ENCODE measurements at places on chromosomes 13 and 19. TPM values are rescaled to one million over a fixed set of nuclear protein-coding genes. Genes with fewer than 3 reads are reported as not detected.

CRX gene
- total RNA-seq = not detected

LILRA1 gene
- total RNA-seq = not detected

KLK12 gene
- not detected for total RNA-seq

OR7C1 gene
- under 0.01 TPM for total RNA-seq

ACTN4 gene
- 124 TPM for total RNA-seq

GGACT gene
- 3.9 TPM for total RNA-seq

SIGLEC5 gene
- total RNA-seq = not detected

IZUMO2 gene
- not detected for total RNA-seq

ZNF677 gene
- total RNA-seq = 17.5 TPM

CD320 gene
- 14.5 TPM for total RNA-seq

EPS8L1 gene
- 92.1 TPM for total RNA-seq
